ENCODE measurements at places on chromosomes 16 and 17.

DNA sequence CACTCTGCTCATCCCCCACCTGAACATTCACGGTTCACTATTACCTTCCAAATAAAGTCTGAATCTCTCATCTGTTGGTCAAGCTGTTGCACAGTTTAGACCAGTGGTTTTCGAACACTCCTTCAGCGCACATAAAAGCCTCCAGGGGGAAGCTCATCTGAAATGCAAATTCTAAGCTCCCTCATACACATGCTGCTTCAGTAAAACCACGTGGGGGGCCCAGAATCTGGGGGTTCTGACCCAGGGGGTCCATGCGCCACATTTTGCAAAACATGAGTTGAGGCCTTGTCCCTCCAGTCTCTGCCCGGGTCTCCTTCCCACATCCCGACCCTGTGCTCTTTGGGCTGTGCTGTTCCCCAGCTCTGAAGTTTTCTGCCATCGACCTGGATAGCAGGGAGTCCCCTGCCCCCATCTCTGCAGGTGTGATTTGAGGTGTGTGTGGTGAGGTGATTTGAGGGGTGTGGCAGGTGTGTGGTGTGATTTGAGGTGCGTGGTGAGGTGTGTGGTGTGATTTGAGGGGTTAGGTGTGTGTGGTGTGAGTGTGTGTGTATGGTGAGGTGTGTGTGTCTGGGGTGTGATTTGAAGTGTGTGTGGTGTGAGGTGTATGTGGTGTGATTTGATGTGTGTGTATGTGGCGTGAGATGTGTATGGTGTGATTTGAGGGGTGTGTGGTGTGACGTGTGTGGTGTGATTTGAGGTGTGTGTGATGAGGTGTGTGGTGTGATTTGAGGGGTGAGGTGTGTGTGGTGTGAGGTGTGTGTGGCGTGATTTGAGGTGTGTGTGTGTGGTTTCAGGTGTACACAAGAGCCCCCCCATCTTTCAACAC is 4.8 kb upstream of the RAB37 start:
- no peak overlapping the region for H3K4me3 ChIP-seq
- no peaks in the 10 kb centered on the region for H3K27me3 ChIP-seq
- H3K36me3 ChIP-seq = no peaks in the 10 kb centered on the region
- no peak overlapping the region for H3K27ac ChIP-seq
- DNase-seq = no peak
- peaks cover 12% of the 10 kb centered on the region for H3K4me1 ChIP-seq

- H3K4me3 ChIP-seq = no peak overlapping the region
- DNase-seq = no peak
- H3K4me1 ChIP-seq = no peaks in the 10 kb centered on the region
- H3K36me3 ChIP-seq = no peaks in the 10 kb centered on the region
- H3K27ac ChIP-seq = no peak overlapping the region
- H3K27me3 ChIP-seq = no peaks in the 10 kb centered on the region
Observed at GRCh38 chr17:60327134-60327900, 64.6 kb downstream of the USP32 start.

DNA sequence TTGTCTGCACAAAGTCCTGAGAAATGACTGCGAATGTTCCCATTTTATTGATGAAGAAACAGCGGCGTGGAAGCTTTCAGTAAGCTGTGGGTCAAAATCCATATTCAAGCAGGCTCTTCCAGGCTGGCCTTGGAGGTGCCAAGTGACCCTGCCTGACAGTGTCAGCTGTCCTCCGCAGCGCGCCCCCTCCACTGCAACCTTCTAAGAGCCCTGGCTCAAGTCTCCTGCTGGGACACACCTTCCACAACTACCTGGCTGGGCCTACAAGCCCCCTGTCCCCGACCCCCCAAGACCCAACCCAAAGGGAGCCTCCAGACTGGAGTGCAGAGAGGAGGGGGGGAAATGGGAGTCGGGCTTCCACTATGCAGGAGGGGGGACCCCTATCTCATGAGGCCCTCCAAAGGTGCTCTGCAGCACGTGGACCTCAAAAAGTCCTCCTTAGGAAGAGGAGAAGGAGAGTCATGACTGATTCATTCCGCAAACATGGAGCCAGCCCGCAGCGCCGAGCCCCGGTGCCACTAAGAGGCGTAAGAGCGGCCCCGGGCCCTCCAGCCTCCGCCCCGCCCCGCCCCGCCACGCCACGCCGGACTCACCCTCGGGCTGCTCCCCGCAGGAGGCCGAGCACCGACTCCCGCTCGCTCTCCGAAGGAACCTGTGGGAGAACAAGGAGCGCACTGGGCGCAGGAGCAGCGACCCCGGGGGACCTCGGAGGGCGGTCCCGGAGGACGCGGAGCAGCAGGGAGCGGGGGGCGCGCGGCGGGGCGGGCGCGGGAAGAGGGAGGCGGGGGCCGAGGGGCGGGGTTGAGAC is 574 bp downstream of the MPP3 start:
- H3K27ac ChIP-seq = no peak overlapping the region
- no peaks in the 10 kb centered on the region for H3K27me3 ChIP-seq
- peak overlapping the region; percentile 88 for H3K4me3 ChIP-seq

DNA sequence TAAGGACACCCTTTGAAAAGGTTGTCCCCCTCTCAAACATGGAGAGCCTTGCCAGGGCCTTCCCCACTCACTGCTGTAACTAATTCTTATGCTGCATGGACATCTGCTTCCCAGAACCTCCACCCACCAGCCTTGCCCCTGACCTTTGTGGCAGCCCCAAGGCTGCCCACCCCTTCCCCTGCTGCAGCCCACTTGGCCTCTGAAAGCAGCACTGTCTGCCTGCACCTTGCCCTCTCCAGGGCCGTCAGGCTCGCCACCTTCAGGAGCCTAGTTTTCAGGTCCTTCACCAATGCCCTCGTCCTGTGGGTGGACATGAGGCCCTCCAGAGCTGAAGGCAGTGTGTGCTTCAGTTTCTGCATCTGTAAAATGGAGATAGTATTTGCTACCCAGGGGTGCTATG is 2.7 kb upstream of the CORO1A start:
- DNase-seq = no peak
- no peaks in the 10 kb centered on the region for H3K27me3 ChIP-seq
- no peak overlapping the region for H3K4me3 ChIP-seq
- peaks cover 10% of the 10 kb centered on the region for H3K4me1 ChIP-seq

Measured in thoracic aorta (tissue), 2 donors.